ENCODE measurements at places on chromosomes 1 and 21.

GRCh38 chr1:41983451-41983850 lies 64.7 kb upstream of the HIVEP3 start:
- H3K4me3 ChIP-seq, result no peak overlapping the region
- no peaks in the 10 kb centered on the region for H3K36me3 ChIP-seq
- no peaks in the 10 kb centered on the region for H3K27me3 ChIP-seq
- no peak overlapping the region for H3K27ac ChIP-seq

DNA sequence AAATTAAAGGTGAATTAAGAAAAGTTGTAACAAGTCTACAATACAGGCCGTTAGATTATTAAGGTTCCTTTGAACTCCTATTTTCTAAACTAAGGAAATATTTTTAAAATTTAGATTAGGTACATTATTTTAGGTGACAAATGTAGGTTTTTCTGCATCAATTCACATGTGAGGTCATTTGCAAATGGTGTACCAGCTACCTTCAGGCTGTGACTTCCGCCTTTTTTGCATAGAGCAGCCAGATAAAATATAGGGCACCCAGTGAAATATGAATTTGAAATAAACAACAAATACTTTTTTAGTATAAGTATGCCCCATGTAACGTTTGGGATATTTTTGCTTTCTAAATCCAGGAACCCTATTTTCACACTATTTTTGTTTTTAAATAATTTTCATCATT lies 544.0 kb downstream of the LMO4 start:
- no peak overlapping the region for H3K4me3 ChIP-seq
- H3K27ac ChIP-seq, result no peak overlapping the region
- H3K27me3 ChIP-seq, result no peaks in the 10 kb centered on the region
- no peaks in the 10 kb centered on the region for H3K36me3 ChIP-seq

GRCh38 chr21:14683063-14683462 lies 136.9 kb upstream of the SAMSN1 start:
- DNase-seq, result no peak
- H3K4me3 ChIP-seq, result no peak overlapping the region
- no peaks in the 10 kb centered on the region for H3K4me1 ChIP-seq
- no peaks in the 10 kb centered on the region for H3K27me3 ChIP-seq
- H3K36me3 ChIP-seq, result no peaks in the 10 kb centered on the region
- no peak overlapping the region for H3K27ac ChIP-seq

DNA sequence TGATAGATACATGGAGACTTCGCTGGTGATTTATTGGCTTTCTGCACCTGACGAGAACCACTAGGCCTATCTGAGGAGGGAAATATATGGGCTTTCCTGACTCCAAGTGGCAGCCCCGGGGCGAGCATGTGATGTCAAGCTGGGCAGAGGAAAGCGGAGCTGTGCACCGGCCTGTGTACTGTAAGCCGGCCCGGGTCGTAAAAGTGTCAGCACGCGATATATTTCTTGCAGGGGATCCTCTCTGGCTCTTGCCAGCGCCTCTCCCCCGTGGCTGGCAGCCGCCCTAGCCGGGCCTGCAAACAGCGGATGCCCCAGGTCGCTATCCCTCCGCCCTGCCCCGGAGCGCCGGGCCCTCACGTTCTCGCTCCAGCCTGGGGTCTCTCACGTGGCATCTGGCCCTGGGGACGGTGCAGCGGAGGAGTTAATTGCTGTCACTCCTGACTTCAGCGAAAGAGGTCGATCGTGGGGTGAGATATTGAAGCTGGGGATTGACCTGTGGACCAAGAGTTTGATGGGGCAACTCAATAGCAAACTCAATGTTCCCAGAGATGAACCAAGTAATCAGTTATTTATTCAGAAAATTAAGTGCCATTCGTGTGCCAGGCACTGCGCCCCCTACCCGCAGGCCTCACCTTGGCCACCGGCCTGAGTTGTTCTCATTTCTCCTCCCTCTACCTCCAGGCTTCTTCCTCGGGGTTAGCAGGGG lies 41.0 kb upstream of the HAO2 start:
- H3K27ac ChIP-seq, result no peak overlapping the region
- H3K4me1 ChIP-seq, result peaks cover 23% of the 10 kb centered on the region
- no peaks in the 10 kb centered on the region for H3K36me3 ChIP-seq
- H3K27me3 ChIP-seq, result peaks cover 3% of the 10 kb centered on the region
- DNase-seq, result peak; percentile 38

GRCh38 chr1:115166531-115167091 lies 77.3 kb upstream of the TSPAN2 start:
- H3K36me3 ChIP-seq, result no peaks in the 10 kb centered on the region
- no peak overlapping the region for H3K4me3 ChIP-seq
- no peaks in the 10 kb centered on the region for H3K27me3 ChIP-seq
- no peak overlapping the region for H3K27ac ChIP-seq
- H3K4me1 ChIP-seq, result no peaks in the 10 kb centered on the region

- H3K27ac ChIP-seq, result no peak overlapping the region
- no peaks in the 10 kb centered on the region for H3K27me3 ChIP-seq
- no peaks in the 10 kb centered on the region for H3K4me1 ChIP-seq
Observed at GRCh38 chr1:39907528-39908453, 6.1 kb upstream of the MYCL start.

DNA sequence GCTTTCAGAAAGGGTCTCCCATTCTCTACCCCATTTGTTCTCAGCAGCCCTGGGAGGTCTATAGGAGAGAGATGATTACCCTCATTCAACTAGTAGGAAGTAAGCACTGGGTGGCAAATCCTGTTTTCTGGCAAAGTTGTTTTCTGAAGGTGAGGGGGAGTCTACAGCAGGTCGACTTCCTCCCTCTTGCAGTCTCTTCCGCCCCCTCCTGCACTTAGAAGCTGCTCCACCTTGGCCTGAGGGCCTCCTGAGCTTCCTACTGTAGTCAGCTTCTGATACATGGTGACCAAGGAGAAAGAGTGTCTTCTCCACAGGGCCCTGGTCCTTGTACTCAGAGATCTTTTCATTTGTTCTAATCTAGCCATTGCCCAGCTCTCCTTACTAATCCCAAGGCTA lies 93.1 kb downstream of the RGL1 start:
- H3K4me3 ChIP-seq, result no peak overlapping the region
- H3K27ac ChIP-seq, result no peak overlapping the region
- no peak for DNase-seq
- H3K27me3 ChIP-seq, result no peaks in the 10 kb centered on the region
- peaks cover 11% of the 10 kb centered on the region for H3K36me3 ChIP-seq

GRCh38 chr1:205229399-205229871 lies 1.7 kb downstream of the TMCC2 start:
- no peak overlapping the region for H3K4me3 ChIP-seq
- peaks cover 31% of the 10 kb centered on the region for H3K27me3 ChIP-seq
- H3K4me1 ChIP-seq, result peaks cover 19% of the 10 kb centered on the region
- H3K36me3 ChIP-seq, result peaks cover 4% of the 10 kb centered on the region
- peak; percentile 47 for DNase-seq
- no peak overlapping the region for H3K27ac ChIP-seq

DNA sequence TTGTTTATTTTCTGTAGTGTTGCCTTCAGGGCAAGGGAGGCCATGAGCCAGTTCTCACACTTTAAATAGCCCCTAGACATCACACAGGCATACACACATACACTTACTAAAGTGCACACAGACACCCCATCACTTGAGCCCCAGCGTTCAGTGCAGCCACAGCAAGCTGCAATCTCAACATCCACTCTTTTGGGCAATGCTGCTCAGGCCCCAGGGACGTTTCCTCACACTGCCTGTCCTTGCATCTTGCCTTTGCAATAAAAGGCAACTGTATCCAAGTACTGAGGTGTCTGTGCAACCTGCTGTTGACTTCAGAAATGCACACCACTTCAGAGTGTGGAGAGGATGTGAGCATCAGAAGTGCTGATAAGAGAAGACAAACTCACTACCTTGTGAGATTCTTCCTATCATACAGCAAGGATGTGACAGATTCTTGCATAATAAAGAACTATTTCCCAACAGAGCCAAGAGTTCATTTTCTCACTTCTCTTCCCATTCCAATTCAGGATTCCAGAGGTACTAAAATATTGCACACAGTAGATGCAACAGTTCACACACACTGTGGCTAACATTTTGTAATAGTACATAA lies 36.2 kb downstream of the IRF2BP2 start:
- no peak overlapping the region for H3K4me3 ChIP-seq
- peaks cover 5% of the 10 kb centered on the region for H3K4me1 ChIP-seq
- no peaks in the 10 kb centered on the region for H3K36me3 ChIP-seq
- H3K27me3 ChIP-seq, result no peaks in the 10 kb centered on the region

DNA sequence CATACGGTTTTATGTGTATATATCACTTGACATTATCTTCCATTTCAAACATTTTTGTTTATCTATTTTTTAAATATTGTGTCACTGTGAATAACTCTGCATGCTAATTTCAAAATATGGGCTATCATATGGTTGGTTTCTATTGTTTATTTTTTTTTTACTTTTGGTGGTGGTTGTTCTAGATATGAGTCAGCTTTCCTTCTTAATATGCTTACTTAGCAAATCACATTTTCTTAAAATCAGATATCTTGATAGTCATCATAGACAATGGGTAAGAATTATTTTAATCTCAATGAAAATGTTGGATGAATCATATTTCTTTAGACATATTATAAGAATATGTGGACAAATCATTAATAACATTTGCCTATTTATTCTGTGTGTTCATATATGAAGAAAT lies 881.5 kb downstream of the BRINP3 start:
- no peak overlapping the region for H3K4me3 ChIP-seq
- DNase-seq, result no peak
- H3K36me3 ChIP-seq, result no peaks in the 10 kb centered on the region

DNA sequence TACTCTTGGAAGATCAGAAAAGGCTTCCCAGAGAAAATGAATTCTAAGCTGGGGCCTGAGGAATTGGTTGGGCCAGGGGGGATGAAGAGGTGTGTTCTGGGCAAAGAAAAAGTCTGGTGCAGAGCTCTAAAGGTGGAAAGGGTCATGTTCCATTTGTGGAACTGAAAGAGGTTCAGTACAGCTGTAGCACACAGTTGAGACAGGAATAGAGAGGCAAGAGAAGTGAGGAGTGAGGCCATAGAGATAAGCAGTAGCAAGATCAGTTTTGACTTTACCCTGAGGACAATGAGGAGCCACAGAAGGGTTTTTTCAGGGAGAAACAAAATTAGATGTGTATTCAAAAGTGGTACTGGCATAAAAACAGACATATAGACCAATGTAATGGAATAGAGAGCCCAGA lies 30.3 kb upstream of the MUTYH start:
- H3K27me3 ChIP-seq, result no peaks in the 10 kb centered on the region
- no peak overlapping the region for H3K4me3 ChIP-seq
- no peaks in the 10 kb centered on the region for H3K4me1 ChIP-seq
- H3K27ac ChIP-seq, result no peak overlapping the region

- H3K27me3 ChIP-seq, result no peaks in the 10 kb centered on the region
- H3K4me1 ChIP-seq, result no peaks in the 10 kb centered on the region
- no peak overlapping the region for H3K4me3 ChIP-seq
- DNase-seq, result no peak
- H3K27ac ChIP-seq, result no peak overlapping the region
- no peaks in the 10 kb centered on the region for H3K36me3 ChIP-seq
Observed at GRCh38 chr1:57546549-57547330, 122.9 kb upstream of the DAB1 start.

DNA sequence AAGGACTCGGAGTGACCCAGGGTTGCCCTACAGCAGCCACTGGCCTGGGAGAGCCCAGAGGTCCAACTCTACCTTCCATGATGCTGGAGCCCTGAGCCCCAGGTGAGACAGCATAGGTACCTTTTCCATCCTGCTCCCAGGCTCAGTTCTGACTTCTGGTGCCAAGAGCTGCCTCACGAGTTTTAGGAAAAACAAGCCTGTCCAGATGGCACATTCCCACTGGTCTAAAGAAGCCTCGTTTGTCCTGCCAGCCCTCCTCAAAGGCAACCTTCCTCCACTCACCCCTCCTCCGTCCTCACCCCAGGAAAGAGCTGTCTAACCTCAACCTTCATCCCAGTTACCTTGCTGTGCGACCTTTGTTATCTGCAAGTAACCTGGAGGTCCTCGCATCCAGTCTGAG lies 53.5 kb upstream of the PRELP start:
- H3K27ac ChIP-seq, result no peak overlapping the region
- no peak for DNase-seq
- peaks cover 11% of the 10 kb centered on the region for H3K4me1 ChIP-seq
- no peaks in the 10 kb centered on the region for H3K27me3 ChIP-seq
- no peaks in the 10 kb centered on the region for H3K36me3 ChIP-seq
